Stimulated activated CD8-positive, alpha-beta memory T cell treated with anti-CD3 and anti-CD28 coated beads, Interleukin-7, amount 100 ng/mL, for 1 hour (primary cell): ENCODE measurements at places on chromosomes 4 and X.

GRCh38 chrX:54978448-54978847, 15.5 kb downstream of the PFKFB1 start:
- no peak for DNase-seq

- DNase-seq: no peak
Observed at GRCh38 chr4:89551191-89551590, 243.6 kb upstream of the GPRIN3 start.

GRCh38 chr4:146330392-146330791, 116.1 kb downstream of the REELD1 start:
- no peak for DNase-seq

GRCh38 chrX:149903889-149904748, 23.1 kb downstream of the MAGEA8 start:
- no peak for DNase-seq

GRCh38 chr4:92455951-92456350, 152.2 kb downstream of the GRID2 start:
- DNase-seq: no peak

DNA sequence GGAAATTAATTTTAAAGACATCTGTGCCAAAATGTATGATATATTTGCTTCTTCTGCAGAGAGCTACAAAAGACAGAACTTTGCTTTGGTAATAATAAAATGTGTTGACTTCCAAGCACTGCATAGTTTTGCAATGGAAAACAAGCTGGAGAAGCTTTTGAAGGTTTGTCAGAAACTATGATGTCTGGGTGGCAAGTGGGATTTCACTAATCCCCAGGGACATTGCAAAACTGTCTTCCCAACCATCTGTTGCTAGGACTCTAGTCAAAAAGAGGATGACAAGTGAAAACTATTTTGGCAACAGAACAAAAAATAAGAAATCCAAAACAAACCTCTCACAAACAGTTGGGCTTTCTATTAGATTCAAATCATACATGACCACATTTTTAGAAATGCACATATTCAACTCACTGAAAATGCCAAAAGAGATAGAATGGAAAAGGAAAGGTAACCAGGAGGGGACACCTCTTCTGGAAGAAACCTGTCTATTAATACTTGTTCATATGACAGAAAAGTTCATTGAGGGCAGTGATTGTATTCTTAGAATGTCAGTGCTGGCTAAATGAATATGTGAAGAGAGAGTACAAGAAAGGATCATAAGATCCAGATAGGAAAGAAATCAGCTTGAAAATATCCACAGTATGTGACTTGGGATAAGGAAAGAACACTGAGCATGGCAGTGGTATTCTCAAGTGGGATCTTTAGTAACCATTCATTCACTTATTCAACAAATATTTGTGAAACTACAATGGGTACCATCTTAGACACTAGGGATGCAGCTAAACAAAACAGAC, 228.0 kb downstream of the RASL11B start:
- DNase-seq: no peak

DNA sequence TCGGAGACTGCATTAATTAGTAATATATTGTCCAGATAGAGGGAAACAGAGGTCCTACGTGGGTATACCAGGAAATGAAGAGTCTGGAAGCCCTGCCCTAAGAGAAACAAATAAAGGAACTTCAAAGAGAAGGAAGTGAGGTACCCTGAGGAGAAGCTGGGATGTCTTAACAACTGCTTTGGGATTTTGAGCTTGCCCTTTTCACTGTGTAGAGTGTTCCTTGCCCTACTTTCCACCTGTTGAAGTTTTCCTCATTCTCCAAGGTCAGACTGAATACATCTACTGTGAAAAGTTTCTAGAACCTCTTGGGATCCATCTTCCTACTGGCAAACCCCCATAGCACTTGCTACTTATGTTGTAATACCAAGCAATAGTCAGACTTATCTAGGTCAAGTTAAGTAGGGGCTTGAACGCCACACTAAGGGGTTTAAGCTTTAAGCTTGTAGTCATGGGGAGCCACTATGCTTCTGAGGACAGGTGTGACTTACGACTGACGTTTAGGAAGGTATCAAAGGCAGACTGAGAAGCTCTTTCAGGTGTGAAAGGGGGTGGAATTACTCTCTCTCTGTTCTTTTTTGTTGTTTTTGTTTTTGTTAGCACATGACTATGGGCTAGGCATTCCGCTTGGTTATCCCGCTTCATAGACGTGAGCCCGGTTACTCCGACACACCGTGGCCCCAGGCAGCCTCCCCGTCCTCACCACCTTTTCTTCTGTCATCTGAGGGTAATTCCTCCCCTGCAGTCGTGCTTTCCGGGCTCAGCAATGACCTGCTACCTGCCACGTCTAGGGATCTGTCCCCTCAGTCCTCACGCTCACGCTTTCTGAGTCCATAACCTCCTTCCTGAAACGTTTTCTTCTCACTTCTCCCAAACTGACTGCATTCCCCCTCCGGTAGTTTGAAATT, 959 bp upstream of the REST start:
- no peak for DNase-seq

DNA sequence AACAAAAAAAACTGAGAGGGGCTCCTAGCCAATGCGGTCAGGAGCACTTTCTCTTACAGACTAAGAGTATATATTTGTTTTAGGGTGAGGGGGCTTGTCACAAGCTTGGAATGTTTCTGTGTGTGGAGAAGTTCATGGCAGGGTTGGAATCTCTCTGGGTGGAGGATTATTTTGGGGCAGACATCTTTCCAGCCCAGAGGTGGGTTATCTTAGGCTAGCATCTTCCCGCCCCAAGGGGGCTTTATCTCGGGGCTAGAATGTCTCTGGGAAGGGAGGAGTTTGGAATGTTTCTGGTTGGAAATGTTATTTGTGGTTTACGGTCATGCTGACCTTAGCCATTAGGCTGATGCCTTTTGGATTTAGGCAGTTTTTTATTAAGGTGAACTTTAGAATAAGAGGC, 205.7 kb downstream of the RELL1 start:
- no peak for DNase-seq

- DNase-seq: no peak
Observed at GRCh38 chr4:158817562-158818296, 48.9 kb downstream of the FNIP2 start.

DNA sequence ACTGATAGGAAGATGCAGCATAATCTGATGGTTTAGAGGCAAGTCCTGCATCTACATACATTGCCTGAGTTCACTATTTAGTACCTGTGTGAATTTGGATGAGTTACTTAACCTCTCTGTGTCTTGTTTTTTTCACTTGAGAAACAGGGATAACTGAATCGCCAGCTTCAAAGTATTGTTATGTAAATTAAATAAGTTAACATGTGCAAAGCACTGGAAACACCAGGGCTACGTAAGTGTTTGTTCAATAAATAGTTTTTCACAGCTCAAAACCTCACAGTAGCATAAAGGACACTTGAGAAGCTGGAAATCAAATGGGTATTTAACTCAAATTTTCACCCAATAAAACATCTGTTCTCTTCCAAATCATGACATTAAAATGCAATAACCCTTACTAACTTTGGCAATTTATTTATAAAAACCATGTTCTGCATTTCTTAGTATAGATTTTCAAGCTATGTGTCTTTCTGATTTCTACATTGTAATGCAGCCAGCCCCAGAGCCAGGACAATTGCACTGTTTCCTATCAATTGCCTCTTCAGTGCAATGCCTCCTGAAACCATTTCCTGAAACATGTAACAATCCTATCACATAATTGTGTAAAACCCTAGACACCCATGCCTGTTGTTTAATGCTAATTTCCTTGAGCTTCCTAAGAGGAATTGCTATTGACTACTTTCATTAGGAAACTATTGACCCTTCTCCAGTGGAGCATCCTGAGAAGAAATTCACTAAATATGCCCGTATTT, 177.1 kb downstream of the UNC5C start:
- no peak for DNase-seq

DNA sequence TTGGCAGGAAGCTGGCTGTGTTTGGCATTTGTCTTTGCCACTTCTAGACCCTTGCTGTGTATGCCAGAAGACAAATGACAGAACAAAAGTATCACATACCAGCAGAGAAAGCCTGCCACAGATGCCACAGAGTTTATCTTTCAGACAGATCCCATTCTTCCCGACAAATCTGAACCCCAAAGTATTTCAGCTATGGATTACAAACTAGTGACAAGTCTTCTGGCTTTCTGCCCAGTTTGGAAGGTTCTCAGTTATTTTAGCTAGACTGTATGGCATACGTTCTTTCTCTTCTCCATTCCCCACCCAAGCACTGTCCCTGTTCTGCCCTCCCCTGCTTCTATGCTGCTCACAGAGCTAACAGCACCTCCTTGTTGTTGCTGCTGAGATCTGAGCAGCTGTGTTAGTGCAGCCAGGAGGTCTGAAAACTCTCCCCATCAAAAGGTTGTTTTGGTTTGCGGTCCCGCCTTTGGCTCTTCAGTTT, 236.7 kb downstream of the FRAS1 start:
- no peak for DNase-seq

DNA sequence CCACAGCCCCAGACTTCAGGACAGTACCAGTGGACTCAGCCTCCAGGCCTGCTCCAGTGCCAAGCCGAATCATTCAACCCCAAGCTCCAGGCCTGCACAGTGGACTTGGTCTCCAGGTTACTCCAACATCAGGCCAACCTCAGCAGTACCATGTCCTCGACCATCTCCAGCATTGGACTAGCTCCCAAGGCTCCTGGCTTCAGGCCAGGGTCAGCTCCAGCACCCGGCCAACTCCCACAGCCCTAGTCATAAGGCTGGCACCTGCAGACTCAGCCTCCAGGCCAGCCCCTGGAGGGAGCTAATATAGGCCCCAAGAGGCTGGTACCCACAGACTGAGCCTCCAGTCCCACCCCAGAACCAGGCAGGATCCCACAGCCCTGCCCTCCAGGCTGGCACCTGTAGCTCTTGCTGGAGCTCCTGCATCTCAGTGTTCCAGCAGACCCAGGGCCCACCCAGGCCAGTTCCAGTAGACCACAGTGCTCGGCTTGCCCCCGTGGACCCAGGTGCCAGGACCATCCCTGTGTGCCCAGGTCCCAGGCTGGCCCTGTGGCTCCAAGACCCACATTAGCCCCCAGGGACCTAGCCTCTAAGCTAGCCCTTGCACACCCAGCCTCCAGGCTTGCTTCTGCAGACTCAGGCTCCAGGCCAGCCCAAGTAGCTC, 25.6 kb downstream of the ZMAT1 start:
- DNase-seq: no peak

GRCh38 chrX:131270080-131270479, 19.0 kb downstream of the IGSF1 start:
- no peak for DNase-seq

GRCh38 chrX:133250184-133251100, 32.3 kb upstream of the TFDP3 start:
- no peak for DNase-seq

DNA sequence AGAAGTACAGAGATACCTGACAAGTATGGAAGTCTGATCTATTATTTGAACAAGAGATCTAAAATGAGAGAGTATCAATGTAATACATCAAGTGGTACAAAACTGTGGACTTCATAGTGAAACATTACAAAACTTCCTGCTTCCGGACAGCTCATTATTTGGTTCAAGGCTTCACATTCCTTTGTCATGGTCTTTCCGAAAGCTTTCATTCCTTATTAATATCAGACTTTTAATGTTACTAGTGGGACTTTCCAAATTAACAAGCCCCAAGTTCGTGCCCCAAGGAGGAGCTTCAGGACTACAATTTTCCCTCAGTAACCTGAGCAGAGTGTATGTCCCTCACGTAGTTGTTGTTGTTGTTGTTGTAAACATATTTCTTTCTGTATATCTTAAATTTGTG, 1.2 kb downstream of the CHIC2 start:
- no peak for DNase-seq

GRCh38 chr4:129446074-129446473, 350.1 kb downstream of the C4orf33 start:
- DNase-seq: no peak

- no peak for DNase-seq
Observed at GRCh38 chr4:31647786-31648185, 927.6 kb downstream of the PCDH7 start.

DNA sequence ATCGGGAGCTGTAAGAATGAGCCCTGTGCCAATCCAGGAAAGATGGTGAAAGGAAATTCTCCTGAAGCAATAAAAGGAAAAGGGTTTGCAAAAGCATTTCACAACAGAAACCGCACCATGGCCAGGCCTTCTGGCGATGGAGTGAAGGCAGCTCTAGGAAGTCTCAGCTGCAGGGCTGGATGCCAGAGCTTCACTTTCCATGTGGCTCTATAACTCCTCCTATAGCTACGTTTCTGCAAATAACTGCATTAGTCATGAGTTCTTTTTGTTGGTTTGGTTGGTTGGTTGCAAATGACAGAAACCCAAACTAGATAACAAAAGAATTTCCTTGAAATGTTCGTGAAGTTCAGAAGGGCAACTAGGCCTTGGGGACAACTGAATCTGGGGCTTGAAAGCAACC, 84.6 kb downstream of the RELL1 start:
- no peak for DNase-seq

DNA sequence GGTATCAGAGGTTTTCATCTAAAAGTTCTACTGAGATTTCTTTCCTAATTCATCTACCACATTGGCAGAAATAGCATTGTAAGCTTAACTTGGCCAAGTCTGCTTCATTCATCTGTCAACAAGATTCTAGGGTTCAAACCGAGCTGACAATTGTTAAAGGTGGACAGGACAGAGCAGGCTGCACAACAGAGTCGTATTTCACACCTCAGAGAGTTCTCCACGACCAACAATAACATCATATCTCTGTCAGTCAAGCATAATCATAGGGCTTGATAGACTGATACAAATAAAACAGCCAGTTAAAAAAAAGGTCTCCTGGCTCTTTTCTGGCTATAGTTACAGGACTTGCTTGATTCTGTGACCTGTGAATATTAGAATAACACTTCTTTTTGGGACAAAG, 259.2 kb downstream of the COL25A1 start:
- no peak for DNase-seq

DNA sequence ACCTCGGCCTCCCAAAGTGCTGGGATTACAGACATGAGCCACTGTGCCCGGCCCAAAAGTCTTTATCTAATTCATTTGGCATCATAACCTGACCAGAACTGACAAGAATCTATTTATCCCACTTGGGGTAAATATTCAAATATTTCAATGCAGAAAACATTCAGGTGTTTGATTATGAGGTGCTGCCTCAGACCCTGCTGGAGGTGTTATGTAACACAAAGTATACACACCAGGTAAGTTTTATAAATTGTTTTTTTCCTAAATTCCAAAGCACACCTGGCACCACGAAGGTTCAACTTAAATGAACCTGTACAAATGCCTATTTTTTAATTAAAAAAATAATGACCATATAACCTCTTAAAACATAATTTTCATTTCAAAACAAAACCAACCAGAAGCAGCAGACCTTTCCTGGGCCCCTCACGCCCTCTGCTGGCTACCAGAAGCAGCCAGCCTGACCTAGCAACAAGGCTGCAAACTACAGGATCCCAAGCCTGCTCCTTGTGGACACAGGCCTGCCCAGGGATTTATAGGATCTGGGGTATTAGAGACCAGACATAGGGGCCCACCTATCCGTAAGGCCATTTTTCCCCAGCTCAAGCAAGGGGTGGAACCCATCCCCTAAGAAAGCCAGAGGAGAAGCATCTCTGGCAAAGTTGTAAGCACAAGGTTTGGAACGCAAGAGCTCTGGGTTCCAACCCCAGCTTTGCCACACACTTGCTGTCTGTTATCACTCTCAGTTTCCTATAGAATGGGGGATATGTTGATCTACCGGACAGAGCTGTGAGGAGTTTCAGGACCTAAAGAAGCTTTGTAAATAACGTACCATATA, 11.7 kb downstream of the OTUD5 start:
- no peak for DNase-seq
